ENCODE measurements at places on chromosomes 2 and 18.

- DNase-seq, result peak; percentile 84
Observed at GRCh38 chr18:9737472-9738121, 29.5 kb downstream of the RAB31 start.

DNA sequence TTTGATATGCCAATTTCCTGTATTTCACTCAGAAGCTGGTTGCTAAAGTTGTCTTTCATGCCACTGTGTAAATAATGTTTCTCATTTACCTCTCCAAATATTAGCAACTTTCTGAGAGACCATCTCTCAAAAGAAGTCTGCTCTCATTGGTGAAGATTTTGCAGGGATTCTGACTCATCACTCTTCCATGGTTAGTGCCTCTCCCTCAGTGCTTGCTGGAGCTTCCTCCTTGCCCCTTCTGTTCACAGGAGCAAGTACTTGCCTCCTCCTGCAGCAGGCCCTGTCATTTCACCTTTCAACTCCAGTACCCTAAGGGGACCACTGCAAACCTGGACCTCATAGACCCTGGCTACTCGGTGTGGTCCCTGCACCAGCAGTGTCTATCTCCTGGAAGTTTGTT lies 168.8 kb downstream of the ZNF385B start:
- no peak for DNase-seq

DNA sequence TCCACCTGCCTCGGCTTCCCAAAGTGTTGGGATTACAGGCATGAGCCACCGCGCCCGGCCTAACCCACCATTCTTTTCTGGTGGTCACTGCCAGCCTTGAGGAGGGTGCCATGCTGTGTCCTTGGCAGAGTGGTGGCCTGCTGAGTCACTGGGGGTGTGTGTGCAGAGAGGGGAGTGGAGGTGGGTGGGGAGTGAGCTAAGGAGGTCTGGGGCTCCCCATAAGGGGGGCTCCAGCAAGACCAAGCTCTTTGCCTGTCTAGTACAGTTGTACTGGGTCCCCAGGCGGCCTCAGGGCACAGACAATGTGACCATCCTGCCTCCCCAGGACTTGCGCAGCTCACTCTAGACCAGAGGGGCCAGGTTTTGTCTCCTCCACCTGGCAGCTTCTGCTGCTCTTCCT lies 36.1 kb downstream of the LAMA3 start:
- no peak for DNase-seq

DNA sequence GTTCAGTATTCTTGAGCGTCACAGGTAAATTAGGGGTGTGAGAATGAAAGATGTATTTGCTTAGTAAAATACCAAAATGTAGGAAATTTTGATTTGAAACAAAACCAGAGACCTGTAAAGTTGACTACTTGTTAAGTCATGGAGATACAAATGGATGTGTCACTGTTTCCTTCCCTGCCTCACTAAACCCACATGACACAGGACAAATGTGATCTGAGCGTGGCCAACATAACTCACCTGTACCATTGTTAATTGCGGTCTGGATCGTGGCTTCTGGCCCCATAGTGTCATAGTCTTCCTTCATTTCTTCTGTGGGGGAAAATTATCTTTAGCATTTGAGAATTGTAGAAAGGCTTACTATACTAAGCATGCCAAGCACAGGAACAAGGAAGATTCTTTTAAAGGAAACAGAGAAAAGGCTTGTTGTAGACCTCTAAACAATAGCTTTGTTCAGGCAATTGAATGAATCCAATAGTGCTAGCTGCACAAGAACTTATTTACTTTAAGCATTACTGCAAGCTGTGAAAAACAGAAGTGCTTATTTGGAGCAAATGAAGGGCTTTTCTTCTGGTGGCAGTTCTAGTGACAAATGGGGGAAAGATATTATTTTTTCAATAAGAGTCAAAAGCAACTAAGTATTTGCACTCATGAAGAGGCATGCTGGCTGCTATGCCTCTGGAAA lies 95.2 kb downstream of the ZEB2 start:
- DNase-seq, result peak; percentile 83
